ENCODE measurements at places on chromosomes 7 and 10.

DNA sequence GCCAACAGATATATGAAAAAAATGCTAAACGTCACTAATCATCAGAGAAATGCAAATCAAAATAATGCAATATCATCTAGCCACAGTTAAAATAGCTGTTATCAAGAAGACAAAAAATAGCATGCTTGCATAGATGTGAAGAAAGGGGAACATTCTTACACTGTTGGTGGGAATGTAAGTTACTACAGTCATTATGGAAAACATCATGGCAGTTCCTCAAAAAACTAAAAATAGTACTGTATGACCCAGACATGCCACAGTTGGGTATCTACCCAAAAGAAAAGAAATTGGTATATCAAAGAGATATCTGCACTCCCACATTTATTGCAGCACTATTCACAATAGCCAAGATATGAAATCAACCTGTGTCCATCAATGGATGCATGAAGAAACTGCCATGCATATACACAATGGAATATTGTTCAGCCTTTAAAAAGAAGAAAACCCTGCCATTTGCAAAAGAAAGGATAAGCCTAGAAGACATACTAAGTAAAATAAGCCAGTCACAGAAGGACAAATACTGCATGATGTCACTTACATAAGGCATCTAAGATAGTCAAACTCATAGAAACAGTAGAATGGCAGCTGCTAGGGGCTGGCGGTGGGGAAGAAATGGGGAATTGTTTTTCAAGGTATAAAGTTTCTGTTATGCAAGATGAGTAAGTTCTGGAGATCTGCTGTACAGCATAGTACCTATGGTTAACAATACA, 107.0 kb downstream of the PTPN20 start:
- DNase-seq: no peak

GRCh38 chr7:129529643-129530042, 27.3 kb downstream of the SMKR1 start:
- no peak for DNase-seq

DNA sequence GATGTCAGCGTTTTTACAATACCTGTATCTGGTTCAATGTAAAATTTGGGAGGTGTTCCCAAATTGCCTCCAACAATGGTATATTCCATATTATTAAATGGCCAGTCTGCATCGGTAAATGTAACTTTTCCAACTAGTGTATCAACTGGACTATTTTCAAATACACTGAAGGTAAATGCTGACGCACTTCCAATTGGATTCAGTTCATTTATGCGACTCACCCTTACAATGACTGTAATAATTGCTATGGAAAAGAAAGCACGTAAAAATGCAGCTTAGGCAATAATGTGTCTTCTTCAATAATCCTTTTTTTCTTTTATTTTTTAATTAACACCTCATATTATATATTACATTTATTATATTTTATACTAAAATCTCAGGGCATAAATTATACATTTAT, 209.1 kb downstream of the HGF start:
- DNase-seq: no peak

DNA sequence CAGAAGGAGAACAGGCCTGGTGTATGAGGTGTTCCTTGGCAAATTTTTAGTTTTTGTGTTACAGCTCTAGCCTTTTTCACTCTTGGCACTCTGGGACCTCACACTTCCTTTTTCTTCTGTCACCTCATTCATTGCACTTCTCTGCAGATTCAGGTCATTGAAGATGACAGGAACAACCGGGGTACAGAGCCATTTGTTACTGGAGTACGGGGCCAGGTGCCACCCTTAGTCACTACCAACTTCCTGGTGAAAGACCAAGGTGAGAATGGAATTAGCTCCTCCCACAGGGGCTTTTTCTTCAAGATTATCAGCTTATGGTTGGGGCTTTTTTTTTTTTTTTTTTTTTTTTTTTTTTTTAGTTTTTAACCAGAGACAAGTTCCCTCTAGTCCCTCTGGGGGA, 18.5 kb upstream of the CHCHD1 start:
- no peak for DNase-seq

- no peak for DNase-seq
Observed at GRCh38 chr10:7153750-7154149, 257.1 kb downstream of the SFMBT2 start.

GRCh38 chr10:27192284-27192683, 37.1 kb downstream of the MASTL start:
- no peak for DNase-seq

Data from stimulated activated CD4-positive, alpha-beta T cell treated with anti-CD3 and anti-CD28 coated beads, Interleukin-2, amount 100 ng/mL, for 24 hours (primary cell).